ENCODE measurements at places on chromosomes 4 and X.

DNA sequence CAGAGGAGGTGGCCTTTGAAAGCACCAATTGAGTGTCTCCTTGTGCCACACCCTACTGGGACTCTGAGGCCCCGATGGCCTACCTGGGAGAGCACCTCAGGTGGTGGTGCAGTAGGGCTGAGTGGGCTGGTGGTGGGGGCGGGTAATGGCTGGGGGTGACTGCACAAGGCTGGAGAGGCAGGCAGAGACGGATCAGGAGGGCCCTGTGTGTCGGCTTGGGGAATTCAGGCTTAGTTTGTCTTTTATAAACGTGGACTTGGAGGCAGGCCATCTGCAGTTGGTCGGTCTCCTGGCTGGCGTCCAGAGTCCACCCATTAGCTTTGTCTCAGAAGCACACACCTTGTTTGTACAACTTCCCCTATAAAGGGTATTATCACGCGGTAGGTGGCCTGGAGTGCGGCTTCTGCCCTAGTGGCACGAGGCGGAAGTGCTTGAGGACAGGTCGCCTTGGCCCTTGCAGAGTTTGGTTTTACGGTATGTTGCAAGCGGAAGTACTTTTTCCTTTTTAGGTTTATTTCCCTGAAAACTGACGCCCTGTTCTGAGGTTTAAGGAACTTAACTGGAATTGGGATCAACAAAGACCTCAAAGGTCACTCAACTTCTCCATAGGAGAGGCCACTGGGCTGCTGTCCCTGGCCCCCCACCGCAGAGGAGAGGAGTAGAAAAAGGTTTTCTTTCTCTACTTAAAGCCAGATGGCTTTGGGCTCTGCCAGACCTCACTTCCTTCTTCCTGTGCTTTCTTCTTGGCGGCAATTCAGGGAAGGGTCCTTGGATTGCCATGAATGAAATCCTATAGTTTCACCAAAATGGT lies 8.0 kb downstream of the TBC1D14 start:
- no peak for DNase-seq

- no peak for DNase-seq
Observed at GRCh38 chrX:78314561-78314960, 12.8 kb downstream of the CYSLTR1 start.

GRCh38 chr4:41218703-41219102 lies 4.4 kb upstream of the APBB2 start:
- no peak for DNase-seq

- DNase-seq, result no peak
Observed at GRCh38 chr4:178395798-178396197, 953.6 kb upstream of the AGA start.

- no peak for DNase-seq
Observed at GRCh38 chr4:39770969-39771724, 73.2 kb downstream of the UBE2K start.

DNA sequence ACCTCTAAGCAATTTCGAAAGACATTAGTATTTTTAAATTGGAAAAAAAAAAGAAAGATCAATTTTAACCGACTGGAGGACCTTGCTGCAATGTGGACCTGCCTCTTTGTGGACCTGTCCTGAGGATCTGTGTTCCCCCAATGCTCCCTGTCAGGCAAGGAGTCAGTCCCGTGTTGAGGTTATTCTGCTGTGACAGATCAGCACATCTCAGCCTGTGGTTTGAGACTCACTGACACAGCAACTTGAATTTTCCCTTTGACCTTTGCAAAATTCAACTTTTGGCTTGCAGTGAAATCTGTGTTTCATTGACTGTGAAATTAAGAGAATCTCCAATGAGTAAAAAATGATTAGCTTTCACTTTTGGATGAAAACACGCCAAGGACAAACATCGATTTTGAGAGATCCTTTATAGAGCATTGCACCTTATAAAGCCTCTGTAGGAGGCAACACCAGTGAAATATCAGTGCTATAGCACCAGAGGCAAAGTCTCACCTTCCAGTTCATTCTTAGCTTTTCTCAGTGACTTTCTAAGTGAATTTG lies 186.9 kb downstream of the GPAT3 start:
- no peak for DNase-seq

DNA sequence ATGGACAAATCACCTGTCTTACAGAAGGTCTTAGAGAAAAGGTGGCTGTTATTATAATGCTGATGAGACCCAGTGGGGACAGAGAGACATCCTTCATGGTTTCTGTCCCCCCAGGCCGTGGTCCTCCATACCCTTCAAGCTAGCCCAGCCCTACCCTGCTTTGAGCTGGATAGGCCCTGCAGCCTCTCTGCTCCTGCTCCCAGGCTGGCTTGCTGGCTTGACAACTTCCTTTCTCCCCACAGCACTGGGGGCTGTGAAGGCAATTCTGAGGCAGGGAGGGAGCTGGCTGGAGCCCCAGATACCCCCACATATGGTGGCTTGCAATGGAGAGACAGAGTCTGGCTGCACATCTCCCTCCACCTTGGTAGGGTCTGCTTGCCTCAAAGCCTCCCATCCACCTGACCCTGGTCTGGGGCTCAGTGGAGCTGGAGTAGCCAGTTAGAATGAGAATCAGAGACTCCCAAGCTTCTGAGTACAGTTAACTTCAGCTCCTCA lies 118.2 kb downstream of the PJA1 start:
- DNase-seq, result no peak

- no peak for DNase-seq
Observed at GRCh38 chrX:100083211-100083610, 326.9 kb downstream of the PCDH19 start.

GRCh38 chr4:8843597-8843996 lies 28.0 kb downstream of the HMX1 start:
- no peak for DNase-seq

DNA sequence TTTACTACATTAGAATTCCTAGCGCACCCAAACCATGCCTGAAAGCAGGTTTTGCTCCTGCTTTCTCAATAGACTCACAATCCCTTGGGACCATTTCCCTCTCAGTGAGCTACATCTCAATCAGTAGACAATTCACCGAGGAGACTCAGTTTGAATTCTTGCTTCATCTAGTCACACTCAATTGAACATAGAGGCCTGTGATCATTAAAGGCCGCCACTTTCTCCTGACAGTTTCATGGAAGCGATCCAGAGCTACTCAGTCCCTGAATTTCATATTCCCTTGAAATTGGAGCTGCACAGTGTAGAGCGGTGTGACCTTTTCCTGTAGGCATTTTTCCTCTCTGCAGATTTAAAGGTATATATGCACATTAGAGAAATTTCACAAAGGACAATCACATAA lies 193.9 kb upstream of the SPOCK3 start:
- DNase-seq, result no peak

- no peak for DNase-seq
Observed at GRCh38 chr4:5854929-5855328, 38.0 kb downstream of the CRMP1 start.

DNA sequence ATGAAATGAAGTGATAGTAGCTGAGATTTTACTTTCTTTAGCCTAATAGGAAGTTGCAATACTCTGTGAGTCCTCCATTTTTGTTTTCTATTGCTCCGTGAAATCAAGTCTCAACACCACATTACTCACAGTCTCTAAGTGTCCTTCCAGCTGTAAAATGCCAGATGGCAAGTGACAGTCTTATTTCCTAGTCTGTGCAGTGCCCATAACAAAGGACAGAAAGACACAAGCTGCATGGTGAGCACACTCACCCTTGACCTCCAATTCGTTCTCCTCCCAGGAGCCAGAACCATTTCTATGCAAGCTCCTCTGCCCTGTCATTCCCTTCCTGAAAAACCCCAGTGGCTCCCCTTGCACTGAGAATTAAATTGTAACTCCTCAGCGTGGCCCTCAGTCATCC lies 101.6 kb downstream of the PARM1 start:
- DNase-seq, result no peak

DNA sequence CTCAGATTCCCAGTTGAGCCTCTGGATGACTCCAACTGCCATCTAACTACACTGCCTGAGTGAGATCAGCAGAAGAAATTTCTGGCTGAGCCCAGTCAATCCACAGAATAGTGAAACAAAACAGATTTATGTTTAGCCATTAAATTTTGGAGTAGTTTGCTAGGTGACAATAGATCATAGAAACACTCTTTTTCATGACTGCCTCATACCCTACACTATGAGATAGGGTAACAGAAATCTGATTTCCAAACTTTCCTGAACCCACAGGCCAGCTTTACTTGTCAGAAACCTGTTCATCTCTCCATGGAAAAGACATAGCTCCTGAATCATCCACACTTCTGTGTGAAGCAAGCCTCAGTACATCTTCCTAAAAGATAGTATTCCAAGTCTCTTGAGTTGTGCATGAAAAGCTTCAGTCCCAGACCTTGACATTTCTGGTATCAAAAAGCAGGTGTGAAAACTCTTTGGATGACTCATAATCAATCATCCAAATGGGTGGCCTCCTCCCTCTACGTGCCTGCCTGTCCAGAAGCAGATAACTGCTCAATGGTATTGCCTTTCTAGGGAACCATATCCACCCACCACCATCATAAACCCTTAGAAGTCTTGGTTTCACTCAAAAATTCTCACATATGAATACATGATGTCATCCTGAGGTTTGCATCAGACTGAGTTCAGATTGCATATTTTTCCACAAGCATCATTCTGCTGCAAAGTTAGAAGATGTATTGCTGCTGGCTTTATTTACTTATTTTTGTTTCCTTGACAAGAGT lies 47.5 kb upstream of the RAP2C start:
- DNase-seq, result no peak

- DNase-seq, result no peak
Observed at GRCh38 chr4:137532869-137533236, 559 bp upstream of the PCDH18 start.

GRCh38 chrX:37755025-37755424 lies 24.8 kb upstream of the CYBB start:
- DNase-seq, result no peak

GRCh38 chrX:50071494-50071893 lies 129.3 kb downstream of the AKAP4 start:
- DNase-seq, result no peak

- no peak for DNase-seq
Observed at GRCh38 chr4:48968814-48969213, 17.3 kb upstream of the CWH43 start.
